ENCODE measurements at places on chromosomes 4 and X.

GRCh38 chr4:20666012-20666860 is 34.0 kb upstream of the PACRGL start:
- DNase-seq, result no peak
- H3K36me3 ChIP-seq, result no peaks in the 10 kb centered on the region
- H3K27me3 ChIP-seq, result peaks cover 3% of the 10 kb centered on the region
- no peak overlapping the region for H3K27ac ChIP-seq
- H3K4me3 ChIP-seq, result no peak overlapping the region
- H3K4me1 ChIP-seq, result peaks cover 6% of the 10 kb centered on the region

DNA sequence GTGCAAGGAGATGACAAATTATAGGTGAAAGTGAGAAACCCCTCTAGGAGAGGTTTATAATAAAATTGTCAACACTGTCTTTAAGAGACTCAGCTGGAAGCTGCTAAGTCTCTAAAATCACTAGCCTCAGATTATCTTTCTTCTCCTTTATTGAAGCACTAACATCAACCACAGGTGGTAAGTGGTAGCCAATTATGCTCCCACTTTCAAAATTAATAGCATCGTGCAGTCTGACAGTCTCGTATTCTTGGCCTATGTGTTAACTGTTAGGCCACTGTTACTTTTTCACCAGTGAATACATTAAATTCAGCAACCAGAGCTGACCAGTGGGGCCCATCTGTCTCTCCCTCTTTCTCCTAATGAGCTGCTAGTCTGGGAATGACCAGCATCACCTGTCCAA is 674.1 kb downstream of the RAPGEF2 start:
- no peak overlapping the region for H3K27ac ChIP-seq
- H3K4me1 ChIP-seq, result no peaks in the 10 kb centered on the region
- H3K4me3 ChIP-seq, result no peak overlapping the region
- H3K27me3 ChIP-seq, result no peaks in the 10 kb centered on the region
- DNase-seq, result no peak

DNA sequence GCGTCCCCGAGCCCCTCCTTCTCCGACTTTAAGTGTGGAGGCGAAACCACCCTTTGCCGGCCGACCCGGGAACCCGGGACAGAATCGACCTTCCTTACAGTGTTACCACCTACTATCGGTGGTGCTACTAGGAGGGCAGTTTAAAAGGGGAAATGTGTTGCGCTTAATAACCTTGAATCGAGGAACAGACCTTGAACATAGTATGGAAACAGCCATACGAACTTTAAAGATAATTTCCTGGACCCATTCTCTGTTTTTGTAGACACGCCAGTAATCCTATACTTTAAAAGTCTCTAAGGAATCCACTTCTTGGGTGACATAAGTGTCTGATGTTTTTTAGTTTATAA is 1.5 kb downstream of the ING2 start:
- H3K27me3 ChIP-seq, result no peaks in the 10 kb centered on the region
- H3K4me1 ChIP-seq, result peaks cover 48% of the 10 kb centered on the region
- H3K36me3 ChIP-seq, result peaks cover 12% of the 10 kb centered on the region
- peak overlapping the region; percentile 93 for H3K4me3 ChIP-seq
- no peak for DNase-seq
- peak overlapping the region; percentile 95 for H3K27ac ChIP-seq

GRCh38 chrX:10014462-10015354 is 47.5 kb downstream of the CLDN34 start:
- H3K27ac ChIP-seq, result no peak overlapping the region
- peak overlapping the region; percentile 62 for H3K4me3 ChIP-seq
- peaks cover 13% of the 10 kb centered on the region for H3K36me3 ChIP-seq
- DNase-seq, result peak; percentile 79
- peaks cover 39% of the 10 kb centered on the region for H3K4me1 ChIP-seq

DNA sequence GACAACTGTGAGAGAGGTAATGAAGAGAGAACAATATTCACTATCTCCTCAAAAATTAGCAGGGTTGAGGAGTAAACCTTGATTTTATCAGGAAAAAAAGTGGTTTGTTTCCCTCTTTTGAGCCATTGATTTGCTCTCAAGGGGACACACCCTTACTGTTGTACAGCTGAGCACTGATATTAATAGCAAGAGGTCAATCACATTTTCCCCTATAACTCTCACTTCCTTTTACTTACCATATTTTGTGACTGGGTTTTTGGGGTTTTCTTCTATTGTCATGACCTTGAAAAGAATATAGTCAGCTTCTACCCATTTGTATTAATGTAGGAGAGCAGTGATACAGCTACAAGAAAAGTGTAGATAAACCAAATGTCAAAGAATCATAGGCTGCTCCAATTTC is 70.2 kb upstream of the LONRF3 start:
- no peak overlapping the region for H3K27ac ChIP-seq
- no peak for DNase-seq
- peaks cover 2% of the 10 kb centered on the region for H3K27me3 ChIP-seq

GRCh38 chr4:41744572-41745291 is 3.8 kb downstream of the PHOX2B start:
- peaks cover 11% of the 10 kb centered on the region for H3K36me3 ChIP-seq
- no peak for DNase-seq
- H3K27ac ChIP-seq, result no peak overlapping the region

- no peak overlapping the region for H3K27ac ChIP-seq
- H3K4me1 ChIP-seq, result no peaks in the 10 kb centered on the region
- DNase-seq, result no peak
- no peak overlapping the region for H3K4me3 ChIP-seq
- H3K36me3 ChIP-seq, result no peaks in the 10 kb centered on the region
- peaks cover 8% of the 10 kb centered on the region for H3K27me3 ChIP-seq
Measured at GRCh38 chr4:113300471-113300928, 251.0 kb downstream of the ANK2 start.

DNA sequence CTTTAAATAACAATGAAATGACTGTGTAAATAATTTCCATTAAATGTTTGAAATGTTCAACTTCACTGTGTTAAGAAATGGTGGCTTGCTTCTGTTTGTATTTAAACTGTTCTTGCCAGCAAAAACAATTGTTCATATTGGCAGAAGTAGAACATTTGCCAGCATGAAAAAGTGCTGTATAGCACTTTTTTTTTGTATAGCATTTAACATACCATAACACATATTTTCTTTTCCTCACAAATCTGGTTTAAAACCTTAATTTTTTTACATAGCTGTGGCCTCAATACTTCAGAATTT is 94.1 kb downstream of the COX18 start:
- H3K4me3 ChIP-seq, result no peak overlapping the region
- no peak overlapping the region for H3K27ac ChIP-seq
- no peaks in the 10 kb centered on the region for H3K36me3 ChIP-seq
- H3K4me1 ChIP-seq, result no peaks in the 10 kb centered on the region

DNA sequence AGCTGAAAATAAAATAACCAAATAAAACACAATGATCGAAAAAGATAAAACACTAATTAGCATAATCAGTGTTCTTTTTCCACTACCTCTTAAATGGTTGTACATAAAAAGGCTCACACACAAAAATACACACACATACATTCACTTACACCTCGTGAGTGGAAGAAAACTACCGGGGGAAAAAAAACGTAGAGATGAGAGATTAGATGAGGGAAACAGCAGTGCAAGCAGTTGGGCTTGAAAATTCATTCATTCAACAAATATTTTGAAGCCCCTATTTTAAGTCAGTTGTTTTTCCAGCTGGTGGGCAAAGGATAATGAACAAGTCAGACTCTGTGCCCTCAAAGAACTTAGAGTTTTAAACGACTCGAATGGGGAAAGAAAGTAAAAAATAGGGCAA is 1.0 kb downstream of the TBCK start:
- peaks cover 9% of the 10 kb centered on the region for H3K36me3 ChIP-seq
- no peak for DNase-seq
- H3K27me3 ChIP-seq, result no peaks in the 10 kb centered on the region
- no peak overlapping the region for H3K4me3 ChIP-seq

- H3K4me1 ChIP-seq, result peaks cover 28% of the 10 kb centered on the region
- no peak overlapping the region for H3K27ac ChIP-seq
- no peaks in the 10 kb centered on the region for H3K36me3 ChIP-seq
- peak overlapping the region; percentile 10 for H3K4me3 ChIP-seq
- H3K27me3 ChIP-seq, result peaks cover 12% of the 10 kb centered on the region
Measured at GRCh38 chr4:153204728-153205648, 745 bp downstream of the TRIM2 start.

DNA sequence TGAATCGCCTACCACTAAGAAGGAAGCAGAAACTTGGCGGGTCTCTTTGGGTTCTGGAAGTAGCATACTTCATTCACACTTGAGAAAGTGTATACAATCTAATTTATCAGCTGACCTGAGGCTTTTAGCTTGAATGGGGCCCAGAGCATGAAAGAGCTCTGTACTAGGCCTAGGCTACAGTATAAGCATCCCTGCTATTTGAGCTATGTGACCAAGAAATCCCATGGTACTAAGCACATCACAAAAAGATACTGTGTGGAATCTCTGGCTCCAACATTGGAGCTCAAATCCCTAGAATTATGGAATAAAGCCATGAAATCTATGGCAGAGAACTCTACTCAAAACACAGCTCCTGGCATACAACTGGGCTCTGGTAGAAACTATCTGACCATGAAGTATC is 43.9 kb upstream of the CCDC149 start:
- H3K36me3 ChIP-seq, result no peaks in the 10 kb centered on the region
- H3K4me3 ChIP-seq, result no peak overlapping the region
- H3K27me3 ChIP-seq, result peaks cover 1% of the 10 kb centered on the region
- no peak for DNase-seq

DNA sequence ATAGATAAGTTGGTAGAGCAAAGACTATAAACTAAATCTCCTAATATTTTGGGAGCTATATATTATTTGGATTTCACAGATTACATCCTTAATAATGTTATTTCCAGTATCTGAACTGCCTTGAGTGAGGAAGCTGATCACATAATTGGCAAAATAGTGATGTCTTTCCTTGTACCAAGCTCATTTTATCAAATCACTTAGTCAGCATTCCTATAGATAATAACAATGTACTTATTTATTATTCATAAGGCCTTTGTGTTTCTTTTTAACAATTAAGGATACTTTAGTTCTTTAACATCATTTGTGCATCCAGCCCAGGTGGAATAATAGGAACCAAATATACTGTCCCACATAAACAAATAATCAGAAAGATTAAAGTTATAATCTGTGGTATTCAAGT is 1093.6 kb downstream of the PCDH18 start:
- H3K36me3 ChIP-seq, result no peaks in the 10 kb centered on the region
- no peak overlapping the region for H3K4me3 ChIP-seq
- no peaks in the 10 kb centered on the region for H3K27me3 ChIP-seq
- no peak overlapping the region for H3K27ac ChIP-seq
- no peak for DNase-seq
- no peaks in the 10 kb centered on the region for H3K4me1 ChIP-seq

DNA sequence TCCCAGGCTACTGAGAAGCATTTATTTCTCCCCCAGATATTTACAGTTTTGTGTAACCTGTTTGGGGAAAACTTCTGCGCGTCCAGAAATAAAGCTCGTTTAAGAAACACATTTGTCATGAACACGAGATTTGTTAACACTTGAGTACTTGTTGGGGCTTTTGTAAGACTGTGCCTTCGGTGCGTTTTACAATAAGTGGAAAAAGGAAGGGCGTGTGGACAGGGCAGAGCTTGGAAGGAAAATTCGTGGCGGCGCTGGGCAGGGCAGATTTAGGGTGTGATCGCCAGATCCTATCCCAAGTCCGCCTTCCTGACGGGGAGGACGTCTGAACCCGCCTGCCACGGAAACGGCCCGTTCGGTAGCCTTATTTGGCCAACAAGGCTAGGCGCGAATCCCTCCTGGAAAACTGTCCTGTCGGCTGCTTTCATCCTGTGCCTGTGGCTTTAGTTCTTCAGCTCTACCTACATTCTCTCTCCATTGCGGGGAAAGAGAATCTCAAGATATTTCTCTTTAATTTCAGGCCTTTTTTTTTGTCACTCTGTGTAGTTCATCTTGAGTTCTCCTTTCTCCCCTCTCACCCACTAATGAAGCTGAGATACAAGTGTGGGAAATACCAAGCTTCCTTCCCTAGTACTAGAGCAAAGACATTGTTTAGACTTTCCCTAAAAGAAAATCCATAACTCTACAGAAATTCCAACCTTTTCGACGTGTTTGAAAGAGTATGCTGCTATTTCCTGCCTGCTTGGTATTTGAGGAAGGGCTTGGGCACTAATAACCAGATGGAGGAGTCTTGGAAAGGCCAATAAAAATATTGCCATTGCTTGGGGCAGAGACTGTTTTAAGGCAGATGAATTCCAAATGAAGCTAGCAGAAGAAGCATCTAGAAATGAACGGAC is 982 bp downstream of the PDLIM5 start:
- peaks cover 19% of the 10 kb centered on the region for H3K4me1 ChIP-seq
- DNase-seq, result peak; percentile 24
- H3K4me3 ChIP-seq, result peak overlapping the region; percentile 75
- H3K27ac ChIP-seq, result peak overlapping the region; percentile 23
- peaks cover 13% of the 10 kb centered on the region for H3K27me3 ChIP-seq

DNA sequence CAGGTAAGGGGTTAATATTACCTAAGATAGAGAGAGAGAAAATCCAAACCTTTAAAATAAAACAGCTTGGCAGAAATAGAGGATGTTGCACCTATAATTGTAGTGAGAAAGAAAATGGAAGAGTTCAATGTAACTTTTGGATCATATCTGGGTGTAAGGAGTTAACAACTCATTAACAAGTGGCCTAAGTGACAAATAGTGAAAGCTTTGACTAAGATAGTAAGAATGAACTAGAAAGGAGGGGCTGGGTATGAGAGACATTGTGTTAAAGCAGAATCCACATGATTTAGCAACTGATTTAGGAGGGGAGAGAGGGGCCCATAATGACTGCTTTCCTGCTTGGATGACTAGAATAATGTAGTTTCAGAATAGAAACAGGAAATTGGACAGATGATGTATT is 761.0 kb downstream of the IL1RAPL1 start:
- no peak for DNase-seq
- H3K27me3 ChIP-seq, result no peaks in the 10 kb centered on the region
- no peak overlapping the region for H3K27ac ChIP-seq
- no peak overlapping the region for H3K4me3 ChIP-seq

DNA sequence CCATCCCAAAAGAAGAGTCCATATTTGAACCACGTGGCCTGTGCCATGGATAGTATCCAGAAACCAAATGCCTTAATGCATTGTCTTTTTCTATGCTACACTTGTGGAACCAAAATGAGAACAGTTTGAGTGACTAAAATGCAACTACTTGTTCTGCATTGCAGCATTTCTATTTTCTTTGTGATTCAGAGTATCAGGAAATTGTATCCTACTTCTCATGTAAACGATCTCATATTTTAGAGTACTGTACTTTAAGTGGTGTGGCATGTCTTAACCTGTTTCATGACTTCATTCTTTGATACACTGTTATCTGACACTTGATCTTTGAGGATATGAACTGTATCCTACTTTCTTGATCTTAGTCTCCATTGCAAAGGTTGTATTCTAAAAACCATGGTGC is 167.2 kb upstream of the WDR1 start:
- H3K27ac ChIP-seq, result no peak overlapping the region
- H3K4me3 ChIP-seq, result no peak overlapping the region
- H3K4me1 ChIP-seq, result no peaks in the 10 kb centered on the region

DNA sequence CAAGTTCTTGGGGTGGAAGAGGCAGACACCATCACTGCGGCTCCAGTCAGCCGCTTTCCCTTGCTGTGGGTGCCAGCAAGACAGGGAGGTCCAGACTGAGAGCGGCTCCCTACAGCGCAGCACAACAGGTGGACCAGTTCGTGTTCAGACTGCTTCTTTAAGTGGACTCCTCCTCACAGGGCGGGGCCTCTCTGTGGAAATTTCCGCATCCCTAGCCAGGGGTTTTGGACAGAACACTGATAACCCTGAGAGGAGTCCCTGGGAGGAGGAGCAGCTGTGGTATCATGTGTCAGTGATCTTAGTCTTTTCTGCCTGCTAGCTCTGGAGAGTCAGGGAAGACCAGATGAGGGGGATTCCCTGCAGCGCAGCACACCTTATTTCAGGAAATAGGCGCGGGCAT is 48.5 kb downstream of the MAGEC2 start:
- no peaks in the 10 kb centered on the region for H3K36me3 ChIP-seq
- no peak overlapping the region for H3K4me3 ChIP-seq
- no peaks in the 10 kb centered on the region for H3K4me1 ChIP-seq
